ENCODE measurements at places on chromosomes 1 and 21.

GRCh38 chr1:186681801-186682200 lies 1.6 kb upstream of the PTGS2 start:
- no peak for DNase-seq

DNA sequence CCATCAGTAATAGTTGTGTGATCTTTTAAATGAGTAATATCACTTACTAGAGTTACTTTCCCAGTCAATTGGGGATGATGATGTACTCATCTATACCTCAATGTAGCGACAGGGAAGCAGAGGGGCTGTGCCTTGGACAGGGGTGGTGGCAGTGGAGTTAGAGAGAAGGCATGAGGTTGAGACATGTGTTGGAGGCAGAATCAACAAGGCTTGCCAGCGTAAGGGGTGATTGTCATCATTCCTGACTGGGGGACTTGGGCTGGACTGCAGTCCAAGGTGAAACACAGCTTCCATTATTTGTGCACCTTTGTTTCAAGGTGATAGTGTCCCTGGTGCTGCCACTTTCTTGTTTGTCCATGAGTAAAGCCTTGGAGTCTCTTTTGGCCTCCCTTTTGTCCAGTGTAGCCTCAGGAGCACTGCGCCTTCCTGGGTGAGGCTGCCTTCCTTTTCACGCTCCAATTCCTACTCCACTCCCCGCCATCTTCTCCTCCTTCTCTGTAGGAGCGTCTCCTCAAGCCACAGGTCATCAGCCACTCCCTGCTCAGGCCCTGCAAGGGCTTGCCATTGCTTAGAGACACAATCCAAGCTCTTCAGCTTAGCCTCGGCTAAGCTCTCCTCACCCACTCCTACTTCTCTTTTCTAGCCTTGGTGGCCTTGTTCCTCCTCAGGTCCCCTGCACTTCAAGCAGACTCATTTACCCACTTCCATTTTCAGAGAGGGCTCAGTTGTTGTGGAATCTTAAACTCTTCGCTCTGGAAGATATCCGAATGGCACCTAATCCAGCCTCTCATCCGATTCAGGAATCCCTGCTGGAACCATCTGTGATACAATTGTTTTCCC lies 77.6 kb upstream of the CD34 start:
- no peak for DNase-seq

DNA sequence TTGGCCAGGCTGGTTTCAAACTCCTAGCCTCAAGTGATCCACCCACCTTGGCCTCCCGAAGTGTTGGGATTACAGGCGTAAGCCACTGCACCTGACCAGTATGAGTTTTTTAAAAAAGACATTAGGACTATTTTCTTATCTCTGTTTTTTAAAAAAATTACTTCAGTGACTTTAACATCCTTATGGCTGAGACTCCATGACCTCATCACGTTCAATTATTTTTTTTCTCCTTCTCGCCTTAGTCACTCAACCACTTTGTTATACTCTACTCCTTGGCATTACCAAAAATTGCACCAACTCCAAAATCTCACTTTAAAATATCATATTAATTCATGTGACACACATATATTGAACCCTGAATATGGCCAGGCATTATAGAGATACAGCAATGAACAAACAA lies 35.5 kb downstream of the EIF2B3 start:
- DNase-seq = no peak

DNA sequence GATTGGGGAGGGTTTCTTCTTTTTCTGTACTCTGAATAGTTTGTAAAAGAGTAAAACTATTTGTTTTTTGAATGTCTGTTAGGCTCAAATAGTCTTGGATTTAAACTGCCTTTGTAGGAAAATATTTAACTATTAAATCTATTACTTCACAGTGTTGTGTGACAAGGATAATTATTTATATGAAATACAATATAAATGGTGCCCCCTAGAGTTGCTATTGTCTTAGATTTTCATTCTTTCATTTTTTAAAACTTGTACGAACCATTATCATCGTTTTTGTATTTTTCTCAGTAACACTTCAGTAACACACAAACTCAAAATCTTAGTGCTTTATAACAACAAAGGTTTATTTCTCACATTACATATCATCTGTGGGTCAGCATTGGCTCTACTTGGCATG lies 37.4 kb downstream of the C1orf185 start:
- DNase-seq = no peak

DNA sequence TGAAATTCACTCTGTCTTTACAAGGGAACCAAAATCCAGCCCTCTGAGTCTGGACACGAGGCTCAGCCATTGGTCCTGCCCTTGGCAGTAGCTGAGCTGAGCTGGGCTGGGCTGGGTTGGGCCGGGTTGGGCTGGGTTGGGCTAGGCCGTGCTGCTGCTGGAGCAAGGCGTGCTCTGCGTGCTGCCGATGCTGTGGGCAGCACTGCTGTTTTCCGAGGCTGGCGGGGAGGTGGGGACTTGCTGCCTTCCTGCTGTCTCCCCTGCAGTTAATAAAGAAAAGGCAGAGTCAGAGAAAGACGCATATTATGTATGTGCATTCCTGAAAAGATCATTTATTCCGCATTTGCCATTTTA lies 182.9 kb downstream of the CDC7 start:
- no peak for DNase-seq
